Bronchus fibroblast of lung (primary cell): ENCODE measurements at places on chromosomes 3 and 15. TPM values are rescaled to one million over a fixed set of nuclear protein-coding genes. Genes with fewer than 3 reads are reported as not detected.

The FANCI gene
- total RNA-seq = 32.6 and 33.7 TPM in 2 replicates

The HTD2 gene
- 3.9 and 6.1 TPM in 2 replicates for total RNA-seq

The CYP8B1 gene
- total RNA-seq = not detected in 2 replicates

The HYKK gene
- total RNA-seq = 7.4 TPM in 2 replicates

The STRIT1 gene
- not detected in 2 replicates for total RNA-seq

The NEK11 gene
- 1.2 and 2.9 TPM in 2 replicates for total RNA-seq

The CCR9 gene
- not detected in 2 replicates for total RNA-seq

The CFAP44 gene
- total RNA-seq = 0.15 and 0.17 TPM in 2 replicates

The FHIT gene
- 0.45 and 0.50 TPM in 2 replicates for total RNA-seq

The NAALADL2 gene
- total RNA-seq = 1.0 and 3.4 TPM in 2 replicates

The IGSF11 gene
- not detected in 2 replicates for total RNA-seq

The HYAL1 gene
- 3.1 and 3.4 TPM in 2 replicates for total RNA-seq

The MLF1 gene
- 6.1 and 6.6 TPM in 2 replicates for total RNA-seq

The FBXL22 gene
- total RNA-seq = 0.15 and 0.17 TPM in 2 replicates

The ACKR4 gene
- total RNA-seq = not detected in 2 replicates

The PTH1R gene
- total RNA-seq = 0.34 and 0.59 TPM in 2 replicates

The WDR93 gene
- 0.15 TPM in 1 of 2 replicates, not detected in the other for total RNA-seq

The CADM2 gene
- 0.15 TPM in 1 of 2 replicates, not detected in the other for total RNA-seq

The FANCD2OS gene
- not detected in 2 replicates for total RNA-seq

The TEX264 gene
- 57.2 and 63.2 TPM in 2 replicates for total RNA-seq

The TNNC1 gene
- 0.74 TPM in 1 of 2 replicates, not detected in the other for total RNA-seq

The ARRDC4 gene
- total RNA-seq = 6.4 and 6.5 TPM in 2 replicates
